LoVo (cell line): ENCODE measurements at places on chromosomes 4 and X.

DNA sequence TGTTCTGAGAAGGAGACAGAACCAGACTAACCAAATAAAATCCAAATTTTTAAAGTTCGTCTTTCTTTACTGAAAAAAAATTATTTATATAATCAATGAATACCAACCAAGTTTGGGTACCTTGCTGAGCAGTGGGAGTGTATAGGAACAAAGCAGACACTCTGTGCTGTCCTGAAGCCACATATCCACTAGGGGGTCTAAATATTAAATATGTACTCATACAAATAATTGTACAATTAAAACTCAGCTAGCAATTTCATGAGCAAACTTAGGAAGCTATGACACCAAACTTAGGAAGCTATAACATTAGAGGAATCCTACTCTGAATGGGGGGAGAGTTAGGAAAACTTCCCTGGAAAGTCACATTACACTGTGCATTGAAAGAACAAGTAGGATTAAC lies 582.0 kb upstream of the EPHA5 start:
- no peak for DNase-seq

GRCh38 chrX:22053481-22053880 lies 21.4 kb downstream of the PHEX start:
- no peak for DNase-seq

GRCh38 chr4:163649557-163650091 lies 155.1 kb downstream of the TMA16 start:
- DNase-seq, result no peak

DNA sequence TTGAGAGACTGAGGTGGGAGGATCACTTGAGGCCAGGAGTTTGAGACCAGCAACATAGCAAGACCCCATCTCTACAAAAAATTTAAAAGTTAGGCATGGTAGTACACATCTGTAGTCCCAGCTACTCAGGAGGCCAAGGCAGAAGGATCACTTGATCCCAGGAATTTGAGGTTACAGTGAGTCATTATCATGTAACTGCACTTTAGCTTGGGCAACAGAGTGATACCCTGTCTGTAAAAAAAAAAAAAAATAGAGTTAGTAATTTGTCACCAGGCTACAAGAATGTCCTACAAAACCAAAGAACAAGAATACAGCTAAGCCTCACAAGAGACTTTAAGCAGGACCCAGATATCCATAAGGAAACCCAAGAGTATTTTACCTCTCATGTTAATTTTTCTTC lies 27.0 kb upstream of the RAB28 start:
- no peak for DNase-seq

- DNase-seq, result no peak
These were observed 84.2 kb downstream of the DCHS2 start for GRCh38 chr4:154407443-154407842.

DNA sequence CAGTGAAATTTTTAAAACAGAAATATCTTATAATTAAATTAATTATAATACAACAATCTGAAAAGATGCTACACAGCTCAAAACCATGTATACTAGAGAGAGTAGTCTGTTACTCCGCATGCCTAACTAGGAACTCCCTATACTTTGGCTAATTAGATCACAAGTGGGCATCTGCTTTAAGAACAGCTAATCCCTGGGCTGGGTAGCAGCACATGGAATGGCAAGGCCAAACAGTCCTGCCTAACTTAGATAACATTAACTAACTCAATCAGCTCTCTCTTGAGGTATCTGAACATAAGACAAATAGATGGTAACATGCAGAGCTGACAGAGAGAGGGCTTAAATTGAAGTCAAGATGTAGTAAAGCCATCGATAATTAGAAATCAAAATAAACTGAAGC lies 9.9 kb downstream of the CHIC2 start:
- no peak for DNase-seq

- no peak for DNase-seq
These were observed 165.4 kb upstream of the C1QTNF7 start for GRCh38 chr4:15262396-15262795.

DNA sequence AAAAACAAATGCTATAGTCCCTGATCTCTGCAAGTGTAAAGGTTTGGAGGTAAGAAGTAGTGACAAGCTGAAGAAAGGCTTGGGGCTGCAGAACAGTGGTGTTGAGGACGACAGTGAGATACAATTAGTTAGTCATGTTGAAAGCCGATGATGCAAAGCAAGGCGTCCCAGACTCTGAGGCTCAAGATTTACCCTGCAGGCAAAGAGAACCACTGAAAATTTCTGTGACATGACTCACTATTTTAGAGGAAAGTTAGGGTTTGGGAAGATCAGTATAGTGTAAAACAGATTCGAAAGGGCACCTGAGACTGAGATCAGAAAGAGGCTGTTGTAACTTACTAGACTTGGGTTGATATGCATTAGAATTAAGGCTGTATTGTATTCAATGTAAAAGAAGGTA lies 281.3 kb upstream of the FTHL17 start:
- no peak for DNase-seq

- no peak for DNase-seq
These were observed 15.0 kb upstream of the NAT8L start for GRCh38 chr4:2044119-2044485.

GRCh38 chrX:17005712-17006368 lies 59.4 kb downstream of the REPS2 start:
- no peak for DNase-seq

DNA sequence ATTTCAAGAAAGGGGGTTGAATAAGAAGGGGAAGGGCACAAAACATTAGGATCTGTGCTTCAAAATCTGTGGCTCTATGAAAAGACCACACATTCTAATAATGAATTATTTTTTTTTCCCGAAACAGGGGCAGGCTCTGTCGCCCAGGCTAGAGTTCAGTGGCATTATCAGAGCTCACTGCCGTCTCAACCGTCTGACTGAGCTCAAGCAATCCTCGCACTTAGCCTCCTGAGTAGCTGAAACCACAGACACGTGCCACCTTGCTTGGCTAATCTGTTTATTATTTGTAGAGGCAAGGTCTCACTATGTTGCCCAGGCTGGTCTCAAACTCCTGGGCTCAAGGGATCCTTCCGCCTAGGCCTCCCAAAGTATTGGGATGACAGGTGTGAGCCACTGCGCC lies 33.4 kb downstream of the ACSL1 start:
- DNase-seq, result no peak

- no peak for DNase-seq
These were observed 626.7 kb upstream of the BOD1L1 start for GRCh38 chr4:14254252-14254651.

DNA sequence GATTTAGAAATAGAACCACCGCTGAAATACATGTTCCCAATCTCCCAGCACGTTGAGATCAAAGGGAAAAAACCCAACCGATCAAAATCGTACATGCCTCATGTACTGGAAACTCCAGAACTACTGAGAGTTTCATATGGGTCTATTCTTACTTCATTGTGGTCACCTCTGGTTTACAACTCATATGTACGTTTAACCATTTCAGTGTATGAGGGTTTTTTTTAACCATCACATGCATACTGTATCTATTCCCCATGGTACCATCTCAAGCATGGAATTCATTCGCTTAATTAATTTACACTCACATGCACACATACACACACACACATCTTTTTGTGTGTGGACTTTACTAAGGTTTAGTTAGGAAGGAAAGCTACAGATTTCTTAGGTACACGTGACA lies 46.0 kb upstream of the CLNK start:
- DNase-seq, result no peak

- no peak for DNase-seq
These were observed 431.9 kb downstream of the SPOCK3 start for GRCh38 chr4:166802346-166802745.

- DNase-seq, result no peak
These were observed 2.5 kb upstream of the TMEM154 start for GRCh38 chr4:152682143-152682941.

DNA sequence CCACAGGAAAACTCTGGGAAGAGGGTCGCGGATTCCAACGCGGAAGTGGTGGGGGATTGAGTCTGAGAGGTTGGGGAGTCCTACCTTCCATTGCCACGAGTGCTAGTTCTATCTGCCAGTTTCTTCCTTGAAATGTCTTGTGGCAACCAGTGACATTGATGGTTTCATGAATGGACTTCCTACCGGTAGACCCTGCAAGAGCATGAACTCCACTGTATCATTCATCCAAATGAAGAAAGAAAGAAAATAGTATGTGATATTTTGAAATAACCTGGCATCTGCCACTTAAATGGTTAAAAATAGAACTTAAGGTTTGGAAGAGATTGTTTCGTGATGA lies 1.1 kb upstream of the SLC10A7 start:
- DNase-seq, result no peak

GRCh38 chrX:38970845-38971244 lies 169.6 kb downstream of the MID1IP1 start:
- DNase-seq, result no peak

DNA sequence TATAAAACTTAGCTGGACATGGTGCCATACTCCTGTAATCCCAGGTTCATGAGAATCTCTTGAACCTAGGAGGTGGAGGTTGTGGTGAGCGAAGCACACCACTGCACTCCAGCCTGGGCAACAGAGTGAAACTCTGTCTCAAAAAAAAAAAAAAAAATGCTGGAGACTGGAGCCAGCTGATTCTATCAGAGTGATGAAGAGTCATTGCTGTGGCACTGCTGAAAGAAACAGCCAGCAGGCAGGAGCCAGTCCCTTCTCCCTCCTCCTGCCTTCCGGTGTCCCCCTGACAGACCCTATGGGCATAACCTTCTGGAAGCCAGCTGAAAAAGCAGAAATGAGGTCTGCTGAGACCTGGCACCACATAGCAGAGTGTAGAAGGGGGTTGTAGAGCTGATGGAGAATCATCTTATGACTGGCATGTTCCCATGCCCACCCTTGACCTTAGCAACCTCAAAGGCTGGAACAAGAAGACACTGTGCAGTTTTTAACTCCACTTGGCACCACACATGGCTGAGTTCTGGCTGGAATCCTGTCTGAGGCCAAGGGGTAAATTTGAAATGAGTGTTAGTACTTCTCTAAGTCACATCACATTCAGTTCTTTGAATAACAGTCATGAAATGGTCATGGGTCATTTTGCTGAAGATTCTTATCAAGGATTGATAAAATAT lies 2.6 kb upstream of the SPINK2 start:
- DNase-seq, result no peak

GRCh38 chr4:6298035-6298434 lies 28.4 kb downstream of the WFS1 start:
- no peak for DNase-seq

- peak; percentile 19 for DNase-seq
These were observed 973 bp downstream of the ADAMTS3 start for GRCh38 chr4:72567821-72568675.

DNA sequence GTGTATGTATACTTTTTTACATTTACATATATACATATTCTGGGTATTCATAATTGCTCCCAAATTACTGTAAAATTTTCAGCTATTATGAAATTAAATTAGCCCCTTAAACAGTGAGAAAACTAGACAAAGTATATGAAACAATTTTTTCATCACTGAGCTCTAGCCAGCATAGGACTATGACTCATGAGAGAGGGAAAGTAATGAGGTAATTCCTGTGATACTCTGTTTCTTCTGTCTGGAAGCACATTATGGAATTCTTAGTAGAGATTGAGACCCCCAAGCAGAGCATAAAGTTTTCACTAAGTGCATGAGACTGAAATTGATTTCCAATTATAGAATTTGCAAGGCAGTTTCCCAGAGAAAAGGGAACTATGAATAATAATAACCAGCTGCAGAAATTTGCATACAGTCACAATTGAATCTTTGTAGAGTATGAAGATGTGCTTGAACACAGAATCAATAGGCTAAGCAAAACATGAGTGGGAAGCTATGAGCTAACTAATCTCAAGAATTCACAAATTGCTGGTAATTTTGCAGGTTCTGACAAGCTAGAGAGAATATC lies 779.3 kb downstream of the ARAP2 start:
- no peak for DNase-seq

GRCh38 chr4:119478446-119479179 lies 150.0 kb downstream of the PDE5A start:
- no peak for DNase-seq

DNA sequence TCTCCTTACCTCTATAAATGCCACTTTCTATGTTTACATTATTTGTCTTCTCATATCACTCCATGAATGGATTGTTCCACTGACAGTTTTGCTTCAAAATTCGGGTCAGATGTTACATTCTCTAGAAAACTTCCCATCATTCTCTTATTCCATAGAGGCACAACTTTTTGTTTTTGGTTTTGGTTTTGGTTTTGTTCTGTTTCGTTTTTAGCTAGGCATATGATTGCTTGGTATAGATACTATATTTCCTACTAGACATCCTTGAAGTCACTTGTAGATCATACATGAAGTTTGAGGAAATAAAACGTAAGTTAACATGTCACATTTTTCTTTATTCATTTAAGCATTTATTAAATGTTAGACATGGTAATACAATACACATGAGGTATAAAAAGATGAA lies 961.0 kb downstream of the PCDH18 start:
- no peak for DNase-seq

DNA sequence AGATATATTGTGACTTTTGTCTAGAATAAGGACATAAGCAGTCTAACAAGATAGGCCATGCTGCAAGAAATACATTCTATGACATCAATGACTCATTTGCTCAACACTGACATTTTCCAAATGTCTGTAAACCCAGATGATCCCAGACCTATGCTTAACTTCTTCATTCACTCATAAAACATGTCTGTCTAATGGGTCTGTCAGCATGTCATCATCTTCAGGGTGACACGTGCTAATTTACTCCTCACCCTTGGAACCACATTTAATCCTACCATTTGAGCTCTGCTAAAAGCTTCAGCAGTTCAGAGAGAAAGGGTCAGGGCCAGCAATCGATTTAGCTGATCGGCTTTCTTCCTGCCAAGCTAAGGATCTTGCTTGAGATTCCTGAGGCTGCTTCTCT lies 109.4 kb upstream of the MAP3K15 start:
- no peak for DNase-seq

- DNase-seq, result no peak
These were observed 35.3 kb downstream of the RBPJ start for GRCh38 chr4:26356081-26356501.

DNA sequence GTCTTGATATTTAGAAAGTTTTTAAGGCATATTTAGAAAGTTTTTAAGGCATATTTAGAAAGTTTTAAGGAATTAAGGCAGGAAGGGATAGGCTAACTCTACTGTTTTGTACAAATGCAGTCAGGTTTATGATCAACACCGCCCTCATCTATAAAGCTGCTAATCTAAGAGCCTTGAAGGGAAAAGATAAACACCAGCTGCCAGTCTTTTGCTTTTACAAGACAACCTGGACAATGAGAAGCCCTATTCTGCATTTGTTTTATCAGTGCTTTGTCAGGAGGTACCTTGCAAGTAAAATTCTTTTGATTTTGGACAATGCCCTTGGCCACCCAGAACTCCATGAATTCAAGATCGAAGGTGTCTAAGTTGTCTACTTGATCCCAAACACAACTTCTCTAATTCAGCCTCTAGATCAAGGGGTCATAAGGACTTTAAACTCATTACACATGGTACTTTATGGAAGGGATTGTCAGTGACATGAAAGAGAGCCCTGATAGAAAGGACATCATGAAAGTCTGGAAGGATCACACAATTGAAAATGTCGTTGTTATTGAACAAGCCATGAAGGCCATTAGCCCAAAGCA lies 39.8 kb downstream of the IL15 start:
- no peak for DNase-seq

- DNase-seq, result no peak
These were observed 13.1 kb upstream of the FHIP1A start for GRCh38 chr4:151395873-151396272.

GRCh38 chr4:102687982-102688433 lies 72.8 kb downstream of the MANBA start:
- DNase-seq, result no peak
